Breast epithelium (tissue), 4 donors: ENCODE measurements at places on chromosomes 3 and 15. TPM values are rescaled to one million over a fixed set of nuclear protein-coding genes. Genes with fewer than 3 reads are reported as not detected.

- H3K4me1 ChIP-seq: no peaks in the 10 kb centered on the region
- H3K27me3 ChIP-seq: no peaks in the 10 kb centered on the region
- no peaks in the 10 kb centered on the region for H3K36me3 ChIP-seq
These were observed 90.9 kb upstream of the ASB14 start for GRCh38 chr3:57383406-57383805.

DNA sequence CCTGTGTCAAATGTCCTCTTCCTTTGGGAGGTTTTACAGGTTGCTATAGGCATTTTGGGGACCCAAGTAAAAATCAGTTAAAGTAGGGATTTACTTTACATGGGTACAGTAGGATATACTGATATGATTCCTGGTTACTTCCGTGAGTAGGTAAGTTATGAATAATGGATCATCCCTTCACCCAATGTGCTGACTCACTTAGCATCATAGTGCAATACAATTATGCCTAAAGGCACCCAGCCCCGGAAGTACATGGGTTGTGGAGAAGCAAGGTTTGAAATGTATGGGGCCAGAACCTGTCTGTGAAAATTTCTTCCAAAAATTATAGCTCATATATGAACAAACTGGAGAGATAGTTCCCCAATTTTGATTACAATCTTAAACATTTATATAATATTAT, 64.0 kb downstream of the GLB1 start:
- H3K4me1 ChIP-seq: no peaks in the 10 kb centered on the region
- no peak overlapping the region for H3K27ac ChIP-seq
- no peak overlapping the region for H3K4me3 ChIP-seq
- DNase-seq: no peak
- no peaks in the 10 kb centered on the region for H3K27me3 ChIP-seq

- no peak overlapping the region for H3K27ac ChIP-seq
- no peaks in the 10 kb centered on the region for H3K27me3 ChIP-seq
- H3K4me1 ChIP-seq: no peaks in the 10 kb centered on the region
- H3K36me3 ChIP-seq: no peaks in the 10 kb centered on the region
- no peak for DNase-seq
These were observed 65.8 kb downstream of the PDE8A start for GRCh38 chr15:85047271-85047948.

GRCh38 chr3:77513542-77513941, 473.6 kb downstream of the ROBO2 start:
- H3K27me3 ChIP-seq: no peaks in the 10 kb centered on the region
- no peaks in the 10 kb centered on the region for H3K36me3 ChIP-seq
- no peaks in the 10 kb centered on the region for H3K4me1 ChIP-seq

DNA sequence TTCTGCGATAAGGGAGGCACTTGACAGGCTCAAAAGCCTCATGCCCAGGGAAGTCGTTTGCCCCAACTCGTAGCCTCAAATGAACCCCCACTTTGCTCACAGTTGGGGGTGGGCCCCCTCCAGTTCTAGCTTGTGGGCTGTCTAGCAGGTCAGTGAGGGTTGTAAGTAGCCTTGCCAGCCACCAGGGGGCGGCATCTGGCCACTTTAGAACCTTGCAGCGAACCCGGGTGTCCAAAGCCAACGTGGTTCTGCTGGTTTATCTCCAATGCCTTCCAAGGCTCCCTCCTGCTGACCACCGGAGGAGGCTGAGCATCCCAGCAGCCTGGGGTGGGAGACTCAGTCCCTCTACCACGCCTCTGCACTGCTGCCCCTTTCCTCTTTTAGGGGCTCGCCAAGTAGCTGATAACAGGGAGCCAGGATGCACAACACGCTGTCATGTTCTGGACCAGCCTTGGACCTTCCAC, 9.2 kb upstream of the RBSN start:
- DNase-seq: peak; percentile 25
- H3K27ac ChIP-seq: no peak overlapping the region
- H3K4me3 ChIP-seq: peak overlapping the region; percentile 32
- H3K27me3 ChIP-seq: no peaks in the 10 kb centered on the region
- H3K4me1 ChIP-seq: no peaks in the 10 kb centered on the region
- no peaks in the 10 kb centered on the region for H3K36me3 ChIP-seq

GRCh38 chr3:175410251-175410650, 551.1 kb downstream of the NAALADL2 start:
- no peak overlapping the region for H3K27ac ChIP-seq
- no peaks in the 10 kb centered on the region for H3K36me3 ChIP-seq
- H3K4me1 ChIP-seq: no peaks in the 10 kb centered on the region
- no peak overlapping the region for H3K4me3 ChIP-seq
- no peak for DNase-seq

- H3K36me3 ChIP-seq: peaks cover 4% of the 10 kb centered on the region
- no peaks in the 10 kb centered on the region for H3K27me3 ChIP-seq
- no peak overlapping the region for H3K27ac ChIP-seq
- no peaks in the 10 kb centered on the region for H3K4me1 ChIP-seq
- no peak for DNase-seq
- no peak overlapping the region for H3K4me3 ChIP-seq
These were observed 10.3 kb upstream of the ZBED2 start for GRCh38 chr3:111605493-111605892.

DNA sequence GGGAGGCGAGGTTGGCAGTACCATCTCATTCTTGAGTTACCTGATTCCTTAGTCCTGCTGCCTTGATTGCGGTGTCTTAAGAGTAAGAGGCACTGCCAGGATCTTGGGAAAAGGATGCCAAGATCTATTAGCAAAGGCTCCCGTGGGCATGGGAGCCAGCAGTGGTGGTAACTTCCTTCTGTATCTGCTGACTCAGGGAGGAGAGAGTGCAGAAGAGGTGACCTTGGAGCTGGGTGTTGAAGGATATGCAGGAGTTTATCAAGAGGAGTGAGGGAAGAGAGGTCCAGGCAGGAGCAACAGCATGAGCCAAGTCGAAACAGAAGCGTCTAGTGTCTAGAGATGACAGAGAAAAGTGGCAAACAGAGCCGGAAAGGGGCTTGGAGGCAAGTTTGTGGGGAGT, 4.5 kb downstream of the MESP2 start:
- H3K27ac ChIP-seq: peak overlapping the region; percentile 74
- H3K36me3 ChIP-seq: no peaks in the 10 kb centered on the region
- H3K4me3 ChIP-seq: no peak overlapping the region
- peaks cover 5% of the 10 kb centered on the region for H3K4me1 ChIP-seq

DNA sequence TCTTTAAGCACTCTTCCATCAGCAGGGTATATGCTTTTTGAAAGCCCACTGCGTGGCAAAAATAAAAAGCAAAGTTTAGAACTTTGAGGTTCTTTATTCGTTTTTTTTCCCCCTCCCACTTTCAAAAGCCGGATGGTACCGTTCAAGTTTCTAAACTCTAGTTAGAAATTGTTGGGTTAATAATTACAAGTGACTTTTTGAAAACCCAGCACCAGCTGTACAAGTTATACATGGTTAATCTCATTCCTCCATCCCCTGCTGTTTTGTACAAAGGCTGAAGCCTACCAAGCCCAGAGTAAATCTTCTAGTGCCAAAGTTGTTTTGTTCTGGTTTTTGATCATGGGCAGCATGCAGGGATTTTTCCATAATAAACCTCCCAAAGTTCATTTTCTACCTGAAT, 48.6 kb downstream of the WDR72 start:
- no peak for DNase-seq
- H3K4me1 ChIP-seq: no peaks in the 10 kb centered on the region
- no peak overlapping the region for H3K4me3 ChIP-seq
- H3K27me3 ChIP-seq: no peaks in the 10 kb centered on the region
- no peaks in the 10 kb centered on the region for H3K36me3 ChIP-seq

GRCh38 chr3:29693863-29694262, 413.0 kb downstream of the RBMS3 start:
- no peaks in the 10 kb centered on the region for H3K36me3 ChIP-seq
- no peak for DNase-seq
- peak overlapping the region; percentile 48 for H3K27ac ChIP-seq
- no peaks in the 10 kb centered on the region for H3K4me1 ChIP-seq

GRCh38 chr15:60340207-60340921, 57.4 kb downstream of the ANXA2 start:
- no peaks in the 10 kb centered on the region for H3K27me3 ChIP-seq
- no peaks in the 10 kb centered on the region for H3K36me3 ChIP-seq
- no peak overlapping the region for H3K4me3 ChIP-seq
- no peak for DNase-seq
- H3K27ac ChIP-seq: no peak overlapping the region

DNA sequence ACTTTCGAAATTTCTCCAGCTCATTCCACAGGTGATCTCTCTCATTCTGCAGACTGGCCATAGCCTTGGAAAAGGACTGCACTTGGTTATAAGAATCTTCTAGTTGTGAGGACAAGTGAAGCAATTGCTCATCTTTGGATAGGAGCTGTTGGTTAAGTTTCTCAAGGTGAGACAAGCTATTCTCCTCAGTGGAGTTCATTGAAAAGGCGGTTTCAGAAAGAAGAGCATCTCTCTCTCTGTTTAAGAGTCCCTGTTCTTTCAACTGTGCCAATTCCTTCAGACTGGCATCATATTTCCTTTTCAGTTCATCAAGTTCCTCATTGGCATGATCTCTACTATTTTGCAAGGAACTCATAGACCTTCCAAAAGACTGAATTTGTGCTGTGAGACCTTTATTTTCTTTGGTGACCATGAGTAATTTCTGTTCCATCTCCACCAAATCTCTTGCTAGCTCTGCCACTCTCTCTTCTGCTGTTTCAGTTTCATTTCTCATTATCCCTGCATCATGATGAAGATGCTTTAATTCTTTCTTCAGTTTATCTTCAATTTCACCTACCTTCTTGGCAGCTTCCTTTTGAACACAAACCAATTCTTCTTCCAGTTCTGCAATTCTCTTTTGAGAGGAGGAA, 30.2 kb upstream of the HCLS1 start:
- H3K27ac ChIP-seq: no peak overlapping the region
- H3K36me3 ChIP-seq: peaks cover 10% of the 10 kb centered on the region
- H3K4me1 ChIP-seq: no peaks in the 10 kb centered on the region
- no peaks in the 10 kb centered on the region for H3K27me3 ChIP-seq

The PLA1A gene
- total RNA-seq: 0.59 TPM

The ENTPD3 gene
- total RNA-seq: 1.5 TPM

The CLDN1 gene
- 51.8 TPM for total RNA-seq

The HHATL gene
- 0.32 TPM for total RNA-seq

The SPTBN5 gene
- 2.0 TPM for total RNA-seq

The TMEM207 gene
- total RNA-seq: not detected

The SPINK8 gene
- total RNA-seq: not detected

The BNC1 gene
- total RNA-seq: 1.6 TPM
